ENCODE measurements at places on chromosomes 4 and X. TPM values are rescaled to one million over a fixed set of nuclear protein-coding genes. Genes with fewer than 3 reads are reported as not detected.

The ZCCHC18 gene
- 4.2 TPM for polyA plus RNA-seq

The TAF7L gene
- polyA plus RNA-seq, result 0.58 TPM

DNA sequence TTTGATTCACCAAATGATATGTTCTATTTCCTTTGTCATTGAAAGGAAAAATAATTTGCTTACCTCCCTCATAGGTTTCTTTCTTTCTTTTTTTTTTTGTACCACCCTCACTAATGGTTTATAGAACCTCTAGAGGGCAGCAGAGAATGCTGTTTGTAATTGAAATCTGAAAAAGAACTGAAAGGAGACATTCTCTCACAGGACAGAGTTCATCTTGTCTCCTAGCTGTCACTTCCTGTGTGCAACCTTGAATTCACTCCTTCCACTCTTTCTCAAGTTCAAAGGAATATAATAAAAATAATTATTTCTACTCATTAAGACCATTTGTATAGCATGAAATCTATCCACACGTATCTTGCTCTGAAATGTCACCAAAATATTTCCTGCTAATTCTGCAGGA lies 51.0 kb downstream of the GUCY1B1 start:
- DNase-seq, result peak; percentile 67

GRCh38 chrX:17052793-17053192 lies 106.3 kb downstream of the REPS2 start:
- DNase-seq, result no peak

DNA sequence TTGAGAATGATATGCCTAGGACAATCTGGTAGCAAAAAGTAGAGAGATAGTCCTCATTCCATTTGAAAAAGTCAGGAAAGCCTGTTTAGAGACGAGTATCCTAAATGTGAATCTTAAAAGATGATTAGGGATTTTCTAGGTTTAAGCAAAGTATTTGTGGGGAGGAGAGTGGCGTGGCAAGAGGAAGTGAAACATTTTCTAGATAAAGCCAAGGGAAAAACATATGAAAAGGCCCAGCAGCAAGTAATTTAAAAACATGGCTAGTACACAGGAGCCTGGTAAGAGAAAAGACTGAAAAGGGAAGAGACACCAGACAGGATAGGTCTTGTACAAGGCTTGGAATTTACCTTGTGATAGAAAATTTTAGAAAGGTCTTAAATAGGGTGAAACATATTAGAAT lies 45.9 kb downstream of the CORIN start:
- no peak for DNase-seq

GRCh38 chr4:185341841-185342240 lies 53.9 kb downstream of the LRP2BP start:
- DNase-seq, result no peak

Data from right renal cortex interstitium (tissue), 3 donors.